ENCODE measurements at places on chromosomes 12 and 14.

GRCh38 chr12:6114476-6114870, 10.0 kb downstream of the VWF start:
- DNase-seq, result no peak

DNA sequence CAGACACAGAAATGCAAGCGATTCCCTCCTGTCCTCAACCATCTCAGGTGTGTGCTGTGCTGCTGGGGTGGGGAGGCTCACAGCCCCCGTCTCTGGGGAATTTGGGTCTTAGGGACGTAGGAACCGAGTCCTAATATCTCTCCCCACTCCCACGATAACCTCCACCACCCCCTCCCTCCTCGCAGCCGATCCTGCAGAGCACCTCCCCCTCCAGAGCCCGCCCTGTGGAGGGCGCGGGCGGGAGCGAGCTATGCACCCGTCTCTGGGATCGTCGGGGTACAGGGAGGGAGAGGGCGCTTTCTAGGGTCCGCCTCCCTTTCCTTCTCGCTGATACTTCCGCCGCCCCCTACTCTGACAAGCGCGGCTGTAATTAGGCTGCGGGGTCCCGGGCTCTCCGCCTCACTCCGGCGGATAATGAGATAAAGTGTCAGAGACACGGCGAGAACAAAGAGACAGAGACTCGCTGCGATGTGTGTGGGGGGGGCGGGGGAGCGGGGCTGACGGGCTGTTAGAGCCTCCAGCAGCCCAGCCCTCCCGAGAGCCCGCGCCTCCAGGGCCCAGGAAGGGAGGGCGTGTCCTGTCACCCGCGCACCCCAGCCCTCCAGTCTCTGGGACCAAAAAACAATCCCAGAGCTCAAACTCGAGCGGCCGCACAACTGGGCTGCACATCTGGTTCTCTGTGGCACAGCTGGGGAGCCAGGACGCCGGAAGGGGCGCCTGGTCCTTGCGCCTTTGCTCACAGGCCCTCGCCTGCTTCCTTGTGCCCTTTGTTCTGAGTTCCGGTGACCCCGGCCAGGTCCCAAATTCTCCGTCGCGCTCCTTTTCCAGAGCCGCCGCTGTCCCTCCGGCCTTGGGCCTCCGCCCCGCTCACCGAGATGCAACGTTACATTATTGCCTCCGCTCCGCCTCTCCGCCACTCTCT, 8.7 kb downstream of the SHMT2 start:
- DNase-seq, result peak; percentile 83

GRCh38 chr14:44701563-44702263, 194.6 kb upstream of the FSCB start:
- DNase-seq, result no peak

DNA sequence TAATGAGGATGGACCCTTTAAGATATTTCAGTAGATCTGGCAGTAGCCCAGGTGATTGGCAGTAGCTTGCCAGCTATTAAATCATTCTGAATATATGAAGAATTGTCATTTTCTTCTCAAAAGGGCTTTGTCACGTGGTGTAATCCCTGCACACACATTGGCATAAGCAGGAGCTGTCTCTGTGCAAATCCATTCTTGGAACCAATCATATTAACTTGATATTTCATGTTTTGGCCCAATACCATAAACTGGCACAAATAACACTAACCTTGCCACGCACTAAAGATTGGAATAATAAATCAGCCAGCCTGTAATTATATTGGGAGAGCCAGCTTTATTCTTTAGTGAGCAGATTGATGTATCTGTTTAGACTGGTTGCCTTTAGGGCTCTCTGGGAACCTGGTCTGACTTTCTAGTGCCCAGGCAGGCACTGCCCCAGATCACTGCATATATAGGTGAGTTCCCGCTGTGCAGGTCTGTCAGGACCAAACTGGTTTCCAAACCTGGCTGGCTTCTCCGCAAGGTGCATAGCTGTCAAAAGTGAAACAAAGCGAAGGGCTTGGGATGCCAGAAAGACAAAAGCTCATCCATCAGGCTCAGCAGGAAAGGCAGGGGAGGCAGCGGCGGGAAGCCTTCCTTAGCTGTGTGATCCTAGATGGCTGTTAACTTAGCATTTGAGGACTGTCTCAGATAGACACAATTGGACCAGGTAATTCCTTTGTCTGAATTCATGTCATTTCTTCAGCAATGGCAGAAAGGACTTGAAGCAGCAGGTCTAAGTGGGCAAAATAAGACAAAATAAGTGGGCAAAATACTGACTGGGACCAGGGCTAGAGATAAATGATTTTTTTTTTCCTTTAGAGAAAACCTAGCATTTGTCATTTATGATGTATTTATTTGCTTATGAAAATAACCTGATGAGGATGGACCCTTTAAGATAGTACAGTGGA, 128.8 kb upstream of the DYRK2 start:
- no peak for DNase-seq

DNA sequence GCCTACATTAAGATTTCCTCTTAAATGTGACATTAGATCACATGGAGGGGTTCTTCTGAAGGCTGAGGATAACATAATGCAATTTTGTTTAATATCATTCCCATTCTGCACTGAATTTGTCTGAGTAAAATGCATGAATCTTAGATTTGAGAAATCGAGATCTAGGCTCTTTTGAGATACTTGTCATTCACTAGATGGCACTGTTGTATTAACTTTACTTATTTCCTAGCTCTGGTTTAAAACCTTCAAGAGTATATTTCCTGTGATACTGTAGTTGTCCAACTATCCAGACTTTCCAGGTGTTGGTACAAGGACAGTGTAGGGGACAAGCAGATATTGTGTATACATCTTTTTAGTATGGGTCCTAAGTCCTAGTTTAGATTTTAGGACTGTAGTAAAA, 91.7 kb upstream of the SEL1L start:
- peak; percentile 34 for DNase-seq

DNA sequence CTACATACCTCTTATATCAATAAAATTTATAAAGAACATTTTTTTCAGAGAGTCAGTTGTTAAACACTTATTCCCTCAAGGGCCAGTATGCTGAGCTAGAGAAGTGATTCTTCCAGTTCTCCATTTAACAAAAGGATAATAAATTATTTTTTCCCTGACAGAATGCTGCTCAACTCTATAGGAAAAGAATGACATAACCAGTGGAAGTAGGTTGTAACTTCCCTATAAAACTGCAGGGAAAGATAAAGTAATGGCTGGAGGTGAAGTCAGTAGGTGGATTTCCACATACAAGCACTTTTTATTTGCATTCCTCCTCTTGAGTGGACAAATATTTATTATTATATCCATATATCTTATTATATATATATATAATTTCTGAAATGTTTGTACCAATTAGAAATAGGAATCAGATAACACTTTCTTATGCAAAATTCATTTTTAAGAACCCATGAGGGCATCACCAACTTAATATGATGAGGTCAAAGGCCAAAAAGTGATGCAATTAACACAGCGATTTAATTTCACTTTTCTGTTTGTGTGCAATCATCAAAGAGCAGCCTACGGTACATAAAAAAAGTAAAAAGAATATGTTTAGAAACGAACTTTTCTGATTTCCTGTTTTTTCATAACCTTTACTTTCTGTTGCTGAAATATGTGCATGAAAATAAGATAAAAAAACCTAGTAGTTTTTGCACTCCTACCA, 175.3 kb downstream of the PRKD1 start:
- no peak for DNase-seq

- DNase-seq, result peak; percentile 6
Observed at GRCh38 chr14:63438065-63438757, 105.0 kb downstream of the PPP2R5E start.

DNA sequence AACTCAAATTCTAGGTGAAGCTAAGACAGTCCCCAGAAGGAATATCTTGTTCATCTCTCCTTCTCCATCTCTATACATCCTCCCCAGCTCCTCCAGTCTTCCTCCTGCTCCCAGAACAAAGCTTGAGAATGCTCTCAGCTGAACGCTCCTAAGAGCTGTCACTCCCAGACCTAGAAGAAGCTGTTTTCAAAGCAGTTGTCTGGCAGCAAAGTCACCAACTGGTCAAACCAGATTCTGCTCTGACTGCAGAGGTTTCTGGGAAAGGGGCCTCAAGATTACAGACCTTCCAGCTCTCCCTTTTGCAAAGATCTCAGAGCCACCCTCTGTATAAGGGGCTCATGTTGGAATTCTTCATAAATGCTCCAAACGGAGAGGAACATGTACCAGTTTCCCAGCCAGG, 9.6 kb upstream of the HSPB8 start:
- no peak for DNase-seq

- no peak for DNase-seq
Observed at GRCh38 chr14:50791201-50791600, 39.8 kb downstream of the NIN start.

DNA sequence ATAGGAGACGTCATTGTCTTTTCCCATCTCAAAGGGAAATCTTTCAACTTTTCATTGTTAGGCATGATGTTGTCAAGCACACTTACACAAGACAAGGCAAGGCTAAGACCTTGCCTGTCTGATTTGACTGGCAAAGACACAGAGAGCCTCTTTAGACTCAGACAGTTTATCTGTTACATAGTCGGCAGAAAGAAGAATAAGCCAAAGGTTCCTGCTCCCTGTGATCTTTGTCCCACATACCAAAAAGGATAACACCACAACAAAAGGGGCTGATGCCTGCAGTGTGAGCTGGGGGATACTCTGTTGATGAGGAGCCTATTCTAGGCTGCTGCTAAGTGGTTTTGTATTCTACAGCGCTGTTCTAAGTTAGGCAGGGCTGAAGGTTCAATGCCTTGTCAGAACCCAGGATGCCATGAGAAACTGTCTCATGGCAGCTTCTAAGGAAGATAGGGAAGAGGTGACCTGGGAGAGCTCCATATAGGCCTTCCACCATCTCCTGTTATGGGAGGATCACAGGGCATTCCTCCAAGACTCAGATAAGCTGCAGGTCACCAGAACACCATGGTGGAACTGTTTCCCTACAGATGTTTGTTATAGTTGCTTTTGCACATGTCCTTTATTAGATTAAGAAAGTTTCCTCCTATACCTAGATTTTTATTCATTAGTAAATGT, 12.7 kb downstream of the ERC1 start:
- no peak for DNase-seq

DNA sequence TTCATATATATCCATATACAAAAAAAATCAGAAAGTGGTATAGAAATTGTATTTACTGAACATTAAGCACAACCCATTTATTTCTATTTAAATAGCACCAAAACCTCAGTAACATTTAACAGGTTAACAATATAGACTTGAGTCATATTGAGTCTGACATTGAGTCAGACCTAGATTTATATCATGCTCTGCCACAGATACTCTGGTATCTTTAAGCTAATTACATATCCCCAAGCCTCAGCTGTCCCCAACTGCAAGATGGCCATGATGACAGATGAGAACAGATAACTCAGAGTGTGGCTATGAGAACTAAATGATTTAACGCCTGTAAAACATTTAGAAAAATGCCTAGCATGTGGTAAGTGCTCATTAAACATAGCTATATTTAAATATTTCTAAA, 40.3 kb downstream of the IFNG start:
- DNase-seq, result no peak
